PC-9 (cell line): ENCODE measurements at places on chromosomes 1 and 21. TPM values are rescaled to one million over a fixed set of nuclear protein-coding genes. Genes with fewer than 3 reads are reported as not detected.

GRCh38 chr1:79792219-79792930, 785.8 kb upstream of the ADGRL4 start:
- no peak for DNase-seq

GRCh38 chr1:76627901-76628300, 239.4 kb upstream of the ST6GALNAC5 start:
- DNase-seq = no peak

DNA sequence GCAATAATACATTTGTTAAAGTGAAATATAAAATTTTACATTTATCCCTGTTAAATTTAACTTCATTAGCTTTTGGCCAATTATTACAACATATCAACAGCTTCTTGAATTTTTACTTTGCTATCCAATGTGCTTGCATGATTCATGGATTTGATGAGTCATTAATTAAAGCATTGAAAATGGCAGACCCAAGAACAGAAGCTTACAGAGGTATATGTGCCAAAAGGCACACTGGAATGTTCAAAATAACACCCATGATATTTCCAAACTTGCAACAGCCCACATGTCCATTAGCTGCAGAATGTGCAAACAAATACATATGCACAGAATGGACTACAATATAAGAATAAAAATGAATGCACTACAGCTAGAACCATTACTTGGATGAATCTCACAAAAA, 76.4 kb upstream of the MAN1A2 start:
- DNase-seq = no peak

GRCh38 chr1:164748253-164748899, 189.4 kb downstream of the PBX1 start:
- peak; percentile 97 for DNase-seq

DNA sequence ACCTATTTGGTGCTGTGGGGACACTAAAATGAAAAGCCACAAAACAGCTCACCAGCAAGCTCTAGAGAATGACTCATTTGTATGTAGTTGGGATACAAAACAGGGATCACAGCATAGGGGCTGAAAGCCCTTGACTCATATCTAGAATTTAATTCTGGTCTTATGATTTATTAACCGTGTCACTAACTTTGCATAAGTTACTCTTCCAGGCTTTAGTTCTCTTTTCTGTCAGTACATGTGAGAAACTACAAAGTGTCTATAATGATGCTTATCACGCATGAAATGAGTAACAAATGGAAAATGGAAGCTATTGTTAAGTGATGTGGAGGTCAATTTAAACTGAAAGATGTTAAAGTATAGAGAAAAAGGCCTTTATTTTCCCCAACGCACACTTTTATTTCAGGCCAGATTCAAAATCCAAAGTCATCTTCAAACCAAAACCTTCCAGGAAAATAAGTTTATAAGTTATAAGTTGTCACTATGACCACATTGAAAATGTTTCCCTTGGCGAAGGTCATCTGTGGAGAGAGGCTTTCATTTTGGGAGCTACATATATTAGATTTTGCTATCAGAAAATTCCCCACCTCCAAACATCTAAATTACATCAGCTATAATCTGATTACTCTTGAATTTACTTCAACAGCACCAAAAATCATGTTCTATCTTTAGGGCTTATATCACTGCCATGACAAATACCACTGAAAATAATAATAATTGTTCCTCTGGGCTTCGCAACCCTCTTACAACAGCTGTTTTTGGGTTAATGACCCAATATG, 430.5 kb downstream of the MRPL39 start:
- no peak for DNase-seq

DNA sequence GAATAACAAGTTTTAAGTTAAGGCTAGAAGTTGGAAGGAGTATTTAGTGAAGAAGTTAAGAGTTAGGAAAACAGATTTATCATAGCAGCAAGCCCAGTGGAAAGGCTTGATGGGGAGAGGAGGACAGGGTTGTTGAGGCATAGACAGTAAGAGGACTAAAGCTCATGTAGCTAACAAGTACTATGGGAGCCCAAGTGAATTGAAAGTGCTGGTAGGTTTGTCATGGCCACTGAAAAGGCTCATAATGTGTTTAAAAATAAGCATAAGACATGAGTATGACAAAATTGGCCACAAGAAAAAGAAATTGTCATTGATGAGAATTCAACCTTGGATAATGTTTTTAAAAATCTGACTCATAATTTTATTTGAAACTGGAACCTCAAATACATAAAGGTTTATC, 49.2 kb upstream of the CRB1 start:
- no peak for DNase-seq

- DNase-seq = no peak
These were observed 9.5 kb downstream of the DSCAM start for GRCh38 chr21:40837456-40837855.

DNA sequence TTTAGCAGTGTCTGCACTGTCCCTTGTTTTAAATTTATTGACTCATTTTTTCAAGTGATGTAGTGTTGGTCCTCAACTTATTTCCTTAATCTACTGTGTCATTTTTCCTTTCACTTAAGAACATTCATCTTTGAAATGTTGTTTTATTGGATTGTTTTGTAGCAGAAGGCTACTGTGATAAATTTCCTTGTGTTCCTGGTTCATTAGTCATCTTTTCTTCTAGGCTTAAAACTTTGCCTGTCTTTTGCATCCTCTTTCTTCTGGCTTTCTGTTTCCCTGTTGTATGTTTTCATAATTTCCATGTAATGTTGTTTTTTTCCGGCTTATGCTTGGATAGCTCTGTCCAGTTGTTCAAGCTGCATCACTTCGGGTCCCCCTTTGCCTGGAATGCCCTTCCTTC, 61.9 kb downstream of the UBE2T start:
- DNase-seq = no peak

GRCh38 chr21:33975548-33976081, 60.0 kb upstream of the ATP5PO start:
- peak; percentile 66 for DNase-seq

GRCh38 chr1:185608177-185608576, 126.0 kb upstream of the HMCN1 start:
- DNase-seq = no peak

DNA sequence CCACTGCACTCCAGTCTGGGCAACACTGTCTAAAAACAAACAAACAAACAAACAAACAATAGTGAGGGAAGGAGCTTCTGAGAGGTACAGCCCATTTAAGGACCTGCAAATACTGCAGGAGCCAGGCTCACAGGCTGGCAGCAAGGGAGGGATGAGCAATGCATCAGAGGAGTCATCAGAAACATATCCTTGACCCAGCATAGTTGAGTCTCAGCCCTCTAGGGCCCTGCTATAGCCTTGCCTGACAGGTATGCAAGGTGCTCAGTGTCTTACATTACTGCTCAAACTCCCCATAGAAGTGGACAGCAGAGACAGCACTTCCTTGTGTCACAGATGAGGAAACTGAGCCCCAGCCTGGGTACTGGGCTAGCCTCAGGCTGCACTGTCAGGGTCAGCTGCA, 7.3 kb upstream of the TTC4 start:
- DNase-seq = no peak

DNA sequence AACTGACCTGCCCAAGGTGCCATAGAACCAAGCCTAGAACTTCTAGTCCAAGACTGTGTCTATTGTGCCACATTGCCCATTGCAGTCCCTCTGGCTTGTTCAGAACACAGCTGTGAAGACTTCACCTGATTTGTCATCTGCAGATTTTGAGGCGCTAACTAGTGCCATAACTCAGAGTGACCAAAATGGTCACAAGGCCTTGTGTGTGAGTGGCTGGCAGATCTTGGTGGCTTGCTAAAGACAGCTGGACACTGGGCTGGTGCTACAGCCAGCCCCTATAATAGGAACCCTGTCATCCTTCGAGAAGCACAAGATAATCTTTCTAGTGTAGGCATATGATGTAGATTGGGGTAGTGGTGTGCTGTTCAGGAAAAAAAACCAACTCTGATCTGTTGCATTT, 63.7 kb upstream of the IFNLR1 start:
- no peak for DNase-seq

DNA sequence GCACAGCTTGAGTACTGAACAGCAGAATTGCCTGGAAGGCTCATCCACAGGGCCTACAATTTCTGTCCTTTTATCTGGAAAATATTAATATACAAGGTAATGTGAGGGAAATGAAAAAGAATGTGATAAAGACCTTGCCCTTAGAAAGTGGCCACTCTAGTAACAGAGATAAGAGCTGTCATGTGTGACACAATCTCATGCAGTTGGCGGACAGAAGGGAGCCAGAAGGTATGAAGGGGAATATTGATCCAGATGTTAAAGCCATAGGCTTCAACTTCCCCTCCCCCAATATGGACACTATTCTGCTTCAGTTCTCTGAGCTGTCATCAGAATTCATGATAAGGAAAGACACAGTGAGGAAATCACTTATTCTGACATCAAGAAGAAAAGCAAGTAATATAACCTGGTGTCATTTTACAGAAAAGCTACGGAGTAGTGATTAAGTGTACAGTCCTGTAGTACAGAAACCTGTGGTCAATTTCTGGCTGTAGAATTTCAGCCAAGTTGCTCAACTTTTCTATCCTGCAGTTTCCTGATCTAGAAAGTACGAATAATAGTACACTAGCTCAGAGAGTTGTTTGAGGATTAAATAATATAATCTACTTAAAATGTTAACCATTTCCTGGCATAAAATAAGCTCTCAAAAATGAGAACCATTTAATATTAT, 572.1 kb downstream of the DPYD start:
- DNase-seq = peak; percentile 55

- DNase-seq = no peak
These were observed 3.1 kb upstream of the DOCK7 start for GRCh38 chr1:62691062-62691844.

- peak; percentile 87 for DNase-seq
These were observed 53.3 kb upstream of the SYT14 start for GRCh38 chr1:209884665-209885117.

DNA sequence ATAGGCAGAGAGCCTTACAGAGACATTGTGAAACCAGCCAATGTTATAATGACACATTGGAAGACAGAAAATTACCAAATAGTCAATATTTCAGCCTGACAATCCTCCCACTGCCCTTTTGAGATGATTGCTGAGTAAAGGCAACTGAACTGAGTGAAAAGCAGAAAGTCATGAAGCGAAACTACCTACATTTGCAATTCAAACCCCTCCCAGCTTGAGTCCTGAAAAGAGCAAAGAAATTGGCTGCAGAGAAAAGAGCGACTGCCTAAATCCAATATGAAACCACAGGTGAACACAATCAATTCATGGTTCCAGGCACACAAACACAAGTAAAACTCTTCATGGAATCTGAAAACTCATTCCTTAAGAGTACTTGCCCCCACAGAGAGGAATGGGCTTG, 143.4 kb upstream of the CHRM3 start:
- no peak for DNase-seq

DNA sequence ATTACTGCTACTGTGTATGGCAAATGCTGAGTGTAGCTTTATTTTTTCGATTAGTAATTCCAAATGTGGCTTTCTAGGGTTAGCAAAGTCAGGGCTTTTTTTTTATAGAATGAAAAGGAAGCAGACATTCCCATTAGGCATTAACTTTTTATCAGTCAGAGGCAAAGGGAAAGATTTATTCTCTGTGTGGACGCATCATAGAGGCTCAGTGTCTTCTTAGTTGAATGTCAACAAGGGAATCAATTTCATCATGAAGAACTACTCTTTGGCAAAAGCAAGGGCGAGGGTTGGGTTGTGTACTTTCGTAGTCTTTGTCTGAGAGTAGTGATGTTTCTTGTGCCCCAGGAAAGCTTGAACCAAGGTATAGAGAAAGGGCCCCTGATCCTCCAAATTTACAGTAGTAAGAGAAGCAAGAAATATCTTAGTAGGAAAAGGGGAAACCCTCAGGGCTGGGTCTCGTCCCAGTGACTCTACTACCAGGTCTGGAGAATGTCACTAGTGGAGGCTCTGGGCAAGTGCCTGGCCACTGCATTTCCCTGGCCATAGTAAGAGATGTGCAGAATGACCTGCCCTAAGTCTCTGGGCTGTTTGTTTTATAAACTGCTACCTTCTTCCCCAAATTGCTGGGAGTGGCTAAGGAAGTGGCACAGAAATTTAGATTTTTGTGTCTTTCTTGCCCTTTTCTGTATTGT, 30.0 kb upstream of the MACF1 start:
- no peak for DNase-seq

- DNase-seq = no peak
These were observed 48.2 kb downstream of the PRDM15 start for GRCh38 chr21:41830764-41831452.

- DNase-seq = peak; percentile 28
These were observed 1322.7 kb downstream of the AMY1C start for GRCh38 chr1:105072446-105072845.

- no peak for DNase-seq
These were observed 38.9 kb downstream of the DMAP1 start for GRCh38 chr1:44251989-44252671.

GRCh38 chr1:74596717-74597116, 76.9 kb downstream of the ERICH3 start:
- no peak for DNase-seq

- DNase-seq = no peak
These were observed 60.0 kb downstream of the SLC25A24 start for GRCh38 chr1:108140177-108140576.

GRCh38 chr1:10402729-10403274, 3.9 kb downstream of the PGD start:
- DNase-seq = no peak

- peak; percentile 66 for DNase-seq
These were observed 15.7 kb downstream of the ABCG1 start for GRCh38 chr21:42234464-42235241.

DNA sequence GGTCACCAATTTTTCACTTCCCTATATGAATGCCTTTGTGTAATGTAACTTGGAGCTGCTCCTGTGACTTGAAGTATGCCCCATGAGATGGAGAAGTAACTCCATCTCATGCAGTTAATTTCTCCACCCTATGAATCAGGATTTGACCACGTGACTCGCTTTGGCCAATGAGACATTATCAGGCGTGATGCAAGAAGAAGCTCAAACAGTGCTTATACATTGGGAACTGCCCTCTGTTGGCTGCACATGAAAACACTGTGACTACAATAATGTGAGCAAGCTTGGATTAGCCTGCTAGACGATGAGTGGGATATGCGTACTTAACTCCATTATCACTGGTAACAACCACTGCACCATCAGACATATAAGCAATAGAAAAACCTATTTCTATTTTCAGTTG, 684.4 kb downstream of the PLA2G4A start:
- no peak for DNase-seq

KCNK2 gene
- total RNA-seq = 0.48 and 0.90 TPM in 2 replicates

PER3 gene
- 25.1 and 32.9 TPM in 2 replicates for total RNA-seq

MEX3A gene
- 6.6 and 7.2 TPM in 2 replicates for total RNA-seq

SELENON gene
- 39.0 and 44.3 TPM in 2 replicates for total RNA-seq

LGR6 gene
- total RNA-seq = 5.6 and 7.9 TPM in 2 replicates

RAB42 gene
- 7.6 and 13.2 TPM in 2 replicates for total RNA-seq

CCDC17 gene
- 5.6 and 6.6 TPM in 2 replicates for total RNA-seq

ERI3 gene
- 120 and 133 TPM in 2 replicates for total RNA-seq

FCER1G gene
- total RNA-seq = 1.3 TPM in 1 of 2 replicates, not detected in the other

NT5C1A gene
- total RNA-seq = not detected in 2 replicates

ZBED6 gene
- 22.7 and 32.7 TPM in 2 replicates for total RNA-seq

PPCS gene
- 73.0 and 76.0 TPM in 2 replicates for total RNA-seq

ZNF496 gene
- total RNA-seq = 37.6 and 56.8 TPM in 2 replicates

LRRC3 gene
- 0.35 and 0.48 TPM in 2 replicates for total RNA-seq

SUSD4 gene
- 2.0 and 3.2 TPM in 2 replicates for total RNA-seq

CD1E gene
- not detected in 2 replicates for total RNA-seq
